ENCODE measurements at places on chromosomes 5 and 9.

DNA sequence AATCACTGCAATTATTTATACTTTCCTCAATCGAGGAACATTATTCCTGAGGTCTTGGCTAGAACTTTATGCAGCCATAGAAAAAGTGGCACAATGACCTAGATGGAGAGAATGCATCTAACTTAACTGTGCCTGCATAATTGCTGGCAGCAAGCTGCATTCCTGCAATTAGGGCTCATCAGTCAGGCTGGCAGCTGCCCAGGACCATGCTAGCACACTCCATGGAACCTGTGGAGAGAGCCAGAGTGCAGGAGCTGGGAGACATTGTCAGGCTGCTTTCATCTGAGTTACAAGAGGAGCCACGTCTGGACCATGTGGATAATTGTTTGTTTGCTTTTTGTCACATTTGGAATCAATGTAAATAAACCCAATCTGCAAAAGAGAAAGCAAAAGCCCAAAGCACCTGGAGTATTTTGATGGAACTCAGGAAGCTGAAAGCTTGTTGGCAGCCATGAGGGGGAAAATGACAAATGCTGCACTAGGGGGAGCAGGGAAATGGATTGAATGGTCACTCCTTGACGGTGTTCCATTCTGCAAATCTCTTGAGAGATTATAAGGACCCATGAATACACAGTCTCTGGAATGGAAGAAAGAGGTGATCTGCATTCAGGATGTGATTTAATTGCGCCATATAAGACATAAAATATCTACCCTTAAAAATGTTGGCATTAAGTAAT, 839.9 kb downstream of the MAT2B start:
- no peak for DNase-seq

DNA sequence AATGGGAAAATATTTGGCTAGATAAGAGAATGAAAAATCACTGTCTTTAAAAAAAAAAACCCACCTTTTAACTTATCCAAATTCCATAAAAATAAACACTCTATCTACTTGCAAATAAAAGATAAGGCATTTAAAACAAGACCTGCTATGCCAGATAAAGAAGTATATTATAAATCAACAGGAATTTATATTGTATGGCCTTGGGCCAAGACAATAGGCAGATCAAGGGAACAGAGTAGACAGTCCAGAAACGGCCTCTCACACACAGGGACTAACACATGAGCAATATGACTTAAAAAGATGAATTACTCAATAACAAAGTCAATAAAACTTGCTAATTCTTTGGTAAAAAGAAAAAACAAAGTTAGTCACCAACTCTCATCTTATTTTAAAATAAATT, 34.7 kb upstream of the ICE1 start:
- no peak for DNase-seq

DNA sequence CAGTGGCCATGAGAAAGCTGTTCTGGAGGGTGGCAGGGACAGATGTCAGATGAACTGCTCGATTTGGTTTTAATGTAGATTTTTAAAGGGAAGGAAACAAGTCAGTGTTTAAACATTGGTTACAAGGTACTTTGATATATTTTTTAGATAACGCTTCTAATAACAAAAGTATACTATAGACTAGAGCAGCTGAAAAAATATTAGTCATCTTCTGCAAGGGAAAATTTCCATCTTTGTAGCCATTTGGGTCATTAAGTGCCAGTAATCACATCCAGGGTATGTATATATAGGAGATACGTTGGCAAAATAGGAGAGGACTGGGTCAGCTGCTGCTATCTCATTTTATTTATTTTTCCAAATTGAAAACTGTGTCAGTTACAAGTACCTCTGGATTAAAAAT, 69.0 kb downstream of the SV2C start:
- no peak for DNase-seq

DNA sequence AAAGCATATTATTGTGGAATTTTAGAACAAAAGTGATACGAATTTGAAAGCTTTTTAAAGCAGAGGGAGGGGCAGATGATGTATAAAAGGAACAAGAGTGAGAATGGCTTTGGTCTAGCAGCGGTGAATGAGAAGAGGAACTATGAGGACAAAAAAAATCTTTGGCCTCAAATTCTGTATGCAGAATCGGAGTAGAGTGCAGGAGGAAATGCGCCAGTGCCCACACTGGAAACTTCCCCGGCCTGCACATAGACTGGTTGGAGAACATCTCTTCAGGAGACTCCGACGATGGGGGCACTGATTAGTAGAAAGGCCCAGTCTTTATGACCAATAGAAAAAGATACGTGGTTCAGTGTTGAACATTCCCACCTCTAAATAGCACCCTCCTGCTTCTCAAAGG, 51.3 kb downstream of the SLC46A2 start:
- DNase-seq, result no peak

DNA sequence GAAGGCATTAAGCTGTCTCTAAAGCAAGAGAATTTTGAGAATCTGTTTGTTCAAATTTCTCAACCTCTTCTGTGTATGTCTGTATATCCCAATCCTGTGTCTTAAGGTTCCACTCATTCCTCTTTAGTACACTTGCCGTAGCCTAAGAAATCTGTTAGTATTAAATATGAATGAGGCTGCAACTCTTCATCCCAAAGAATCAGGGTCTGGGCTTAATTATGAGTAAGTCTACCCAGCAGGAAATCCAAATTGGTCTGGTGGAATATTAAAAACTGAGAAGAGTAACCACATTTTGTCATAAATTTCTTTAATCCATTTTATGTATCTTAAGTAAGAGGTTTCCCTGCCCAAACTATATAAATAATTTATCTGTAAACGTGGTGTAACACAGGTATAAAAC, 1171.2 kb downstream of the CDH12 start:
- no peak for DNase-seq

DNA sequence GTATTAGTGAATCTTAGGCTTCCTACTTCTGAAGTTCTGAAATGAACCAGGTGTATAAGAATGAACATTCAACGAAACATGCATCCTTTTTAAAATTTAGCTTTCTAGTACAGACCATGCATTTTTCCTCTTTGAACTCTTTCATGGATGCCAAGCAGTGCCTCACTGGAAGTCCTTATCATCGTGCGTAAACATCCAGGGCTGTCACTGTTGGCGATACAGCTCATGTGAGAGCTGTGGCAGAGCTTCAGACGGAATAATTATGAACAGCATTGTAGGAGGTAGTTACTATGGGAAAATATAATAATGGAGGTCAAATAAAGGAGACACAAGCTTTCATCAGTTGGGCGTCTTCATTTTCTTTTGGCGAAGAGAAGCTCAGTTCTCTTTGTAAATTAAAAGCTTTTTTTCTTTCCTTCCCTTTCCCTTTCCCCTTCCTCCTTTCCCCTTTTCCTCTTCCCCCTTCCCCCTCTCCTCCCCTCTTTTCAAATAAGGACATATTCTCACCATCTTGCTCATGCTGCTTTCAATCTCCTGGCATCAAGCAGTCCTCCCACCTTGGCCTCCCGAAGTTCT, 167.3 kb downstream of the KDM4C start:
- DNase-seq, result no peak

- no peak for DNase-seq
Measured at GRCh38 chr9:36945999-36946398, 88.1 kb downstream of the PAX5 start.

DNA sequence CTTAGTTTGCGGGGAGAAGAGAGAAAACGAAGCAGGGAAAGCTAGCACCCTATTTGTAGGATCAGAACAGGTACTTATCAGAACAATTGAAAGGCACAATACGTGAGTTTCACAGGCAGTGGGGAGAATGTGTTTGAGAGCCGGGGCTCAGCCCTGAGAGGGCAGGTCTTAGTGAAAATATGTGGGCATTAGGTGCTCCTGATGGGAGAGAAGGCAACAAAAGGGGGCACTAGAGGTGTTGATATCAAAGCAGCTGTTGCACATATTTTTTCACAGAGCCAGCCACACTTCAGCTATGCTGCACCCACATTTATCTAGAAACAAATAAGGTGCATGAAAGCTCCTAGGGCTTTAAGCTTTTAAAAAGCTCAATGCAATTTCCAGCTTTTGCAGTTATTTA, 99.7 kb upstream of the MAN2A1 start:
- DNase-seq, result peak; percentile 4

DNA sequence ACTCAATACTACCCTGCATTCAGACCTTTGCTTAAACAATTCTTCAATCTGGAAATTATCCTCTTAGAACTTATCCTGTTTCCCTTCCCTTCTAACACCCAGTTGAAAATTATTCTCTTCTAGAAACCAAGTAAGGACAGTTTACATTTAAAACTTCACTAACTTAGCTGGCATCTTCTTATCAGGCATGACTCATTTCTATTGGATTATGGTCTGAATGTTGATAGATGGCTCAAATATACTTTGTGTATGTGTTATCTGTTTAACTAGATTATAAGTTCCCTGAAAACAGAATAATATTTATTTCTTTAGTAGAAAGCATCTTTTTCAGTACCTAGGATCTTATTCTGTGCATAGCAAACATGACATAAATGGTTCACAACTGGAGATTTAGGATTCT, 161.9 kb downstream of the PPP2R2B start:
- no peak for DNase-seq

- no peak for DNase-seq
Measured at GRCh38 chr9:131257266-131258025, 18.9 kb downstream of the FAM78A start.

DNA sequence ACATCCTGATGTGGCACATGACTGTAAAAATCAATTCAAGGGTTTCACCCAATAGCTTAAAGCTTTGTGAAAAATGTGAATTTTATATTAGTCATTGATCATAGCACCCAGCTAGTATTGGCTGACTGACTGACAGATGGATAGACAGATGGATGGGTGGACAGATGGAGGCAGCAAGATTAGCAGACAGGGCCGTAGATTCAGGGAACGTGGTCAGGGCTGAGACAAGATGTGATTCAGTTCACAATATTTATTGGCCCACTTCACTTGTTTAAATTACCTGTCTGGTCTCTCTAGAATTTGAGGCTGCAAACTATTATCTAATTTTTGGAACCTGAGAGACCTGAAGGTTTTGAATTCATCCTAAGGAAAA, 12.0 kb upstream of the PCSK5 start:
- DNase-seq, result no peak

- DNase-seq, result no peak
Measured at GRCh38 chr9:125268394-125269013, 6.9 kb downstream of the GAPVD1 start.

GRCh38 chr5:3317051-3317795, 278.4 kb upstream of the IRX1 start:
- DNase-seq, result no peak

DNA sequence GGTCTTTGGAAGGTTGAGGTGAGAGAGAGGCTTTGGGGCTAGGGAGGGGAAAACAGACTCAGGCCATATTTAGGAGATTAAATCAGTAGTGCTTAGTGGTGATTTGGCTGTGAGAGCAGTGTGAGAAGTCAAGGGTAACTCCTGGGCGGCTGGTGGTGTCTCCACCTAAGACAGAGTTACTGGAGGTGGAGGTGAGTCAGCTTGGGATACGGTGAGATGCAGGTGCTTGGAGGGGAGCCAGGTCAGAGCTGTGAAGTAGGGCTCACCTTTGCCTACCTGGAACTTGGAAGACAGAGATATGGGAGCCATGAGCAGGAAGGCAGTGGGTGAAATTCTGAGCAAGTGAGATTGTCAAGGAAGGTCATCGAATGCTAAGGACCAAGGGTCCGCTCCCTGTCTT, 24.5 kb downstream of the RGS3 start:
- no peak for DNase-seq

GRCh38 chr5:174313615-174314014, 268.1 kb downstream of the NSG2 start:
- DNase-seq, result no peak

- no peak for DNase-seq
Measured at GRCh38 chr5:98031496-98031895, 742.0 kb upstream of the RGMB start.

GRCh38 chr5:5335700-5336264, 86.7 kb upstream of the ICE1 start:
- DNase-seq, result no peak

DNA sequence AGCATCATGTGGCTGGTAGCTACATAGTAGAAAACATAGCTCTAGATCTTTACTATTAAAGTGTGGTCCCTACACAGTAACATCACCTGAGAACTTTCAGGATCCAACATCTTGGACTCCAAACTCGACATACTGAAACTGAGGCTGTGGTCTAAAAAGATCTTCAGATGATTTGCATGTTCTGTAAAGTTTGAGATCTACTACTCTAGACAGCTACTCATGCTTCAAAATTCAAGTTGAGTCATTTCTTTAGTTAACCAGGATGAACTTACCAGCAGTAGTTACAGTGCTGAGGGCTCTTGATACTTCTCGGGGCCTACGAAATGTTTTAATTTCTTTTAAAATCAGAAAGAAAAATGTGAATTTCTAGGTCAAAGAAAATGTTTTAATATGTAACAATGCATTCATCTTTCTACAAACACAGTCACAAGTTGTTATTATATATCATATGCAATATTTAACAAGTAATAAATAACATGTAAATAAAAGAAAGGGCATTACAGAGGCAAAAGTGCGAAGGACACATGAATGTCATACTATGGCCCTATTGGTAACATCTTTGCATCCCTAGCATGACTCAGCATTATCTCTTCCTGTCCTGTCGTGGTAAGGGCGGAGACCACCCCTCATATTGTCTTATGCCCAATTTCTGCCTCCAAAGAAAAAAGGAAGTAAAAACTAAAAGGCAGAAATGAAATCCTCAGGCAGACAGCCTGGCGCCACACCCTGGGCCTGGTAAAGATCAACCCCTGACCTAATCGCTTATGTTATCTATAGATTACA, 563.9 kb upstream of the TLE4 start:
- no peak for DNase-seq

GRCh38 chr5:64518793-64519192, 13.0 kb downstream of the RGS7BP start:
- DNase-seq, result no peak

GRCh38 chr9:93479726-93480125, 26.3 kb upstream of the FAM120AOS start:
- DNase-seq, result no peak

- no peak for DNase-seq
Measured at GRCh38 chr9:114607671-114608524, 3.2 kb upstream of the TMEM268 start.

- DNase-seq, result peak; percentile 9
Measured at GRCh38 chr5:112186401-112186990, 232.6 kb downstream of the EPB41L4A start.

DNA sequence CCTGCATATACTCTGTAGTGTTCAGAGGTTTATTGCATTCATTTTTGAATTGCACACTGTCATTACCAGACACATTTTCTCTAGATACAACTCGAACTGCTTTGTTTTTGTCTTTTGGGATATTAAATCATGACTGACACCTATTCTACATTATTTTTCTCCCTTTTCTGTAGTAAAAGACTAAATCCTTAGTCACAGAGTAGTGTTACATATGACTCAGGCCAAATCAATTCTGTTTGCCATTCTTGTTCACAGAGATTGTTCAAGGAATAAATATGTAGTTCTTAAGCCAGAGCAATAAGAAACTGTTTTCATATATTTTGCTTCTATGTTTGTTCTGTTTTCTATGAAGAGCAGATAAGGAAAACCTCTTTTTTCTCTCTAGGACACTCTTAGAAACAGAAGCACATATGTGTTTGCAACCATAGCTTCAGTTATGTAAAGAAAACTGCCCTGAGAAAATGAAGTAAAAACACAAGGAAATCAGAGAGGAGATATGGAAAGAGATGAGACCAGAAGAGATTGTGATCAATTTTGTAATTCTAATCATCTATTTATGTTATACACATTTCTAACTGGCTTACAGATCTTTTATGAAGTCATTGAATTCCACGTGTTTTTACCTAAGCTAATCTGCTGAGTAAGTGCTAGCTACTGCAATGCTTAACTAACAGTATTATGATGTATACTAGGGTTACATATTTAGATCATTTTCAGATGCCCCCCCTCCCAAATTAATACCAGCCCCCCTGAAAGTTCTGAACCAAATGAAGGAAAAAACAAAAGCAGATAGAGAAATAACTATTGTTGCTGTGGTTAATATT, 1995.6 kb upstream of the CDH6 start:
- no peak for DNase-seq

Measured in naive thymus-derived CD8-positive, alpha-beta T cell (primary cell).